AML-193 (cell line): ENCODE measurements at places on chromosomes 2 and 18.

DNA sequence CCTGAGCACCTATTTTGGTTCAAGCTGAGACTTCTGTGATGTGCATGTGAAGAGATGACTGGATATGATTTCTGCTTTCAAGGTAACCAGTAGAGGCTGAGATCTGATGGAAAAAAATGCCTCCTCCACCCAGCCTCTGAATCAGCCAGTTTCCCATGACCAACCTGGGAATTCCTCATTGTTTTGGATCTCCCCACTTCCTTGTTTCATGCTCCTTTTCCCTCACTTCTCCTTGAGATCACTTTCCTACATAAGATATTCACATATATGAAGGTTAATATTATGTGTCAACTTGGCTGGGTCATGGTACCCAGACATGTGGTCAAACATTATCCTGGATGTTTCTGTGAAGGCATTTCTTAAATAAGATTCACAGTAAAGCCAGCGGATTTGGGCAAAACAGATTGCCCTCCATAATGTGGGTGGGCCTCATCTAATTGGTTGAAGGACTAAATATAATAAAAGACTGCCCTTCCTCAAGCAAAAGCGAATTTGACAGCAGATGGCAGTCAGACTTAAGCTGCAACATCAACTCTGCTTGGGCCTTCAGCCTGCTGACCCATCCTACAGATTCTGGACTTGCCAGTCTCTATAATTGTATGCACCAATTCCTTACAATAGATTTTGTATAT is 379.4 kb downstream of the TNS1 start:
- DNase-seq, result no peak

DNA sequence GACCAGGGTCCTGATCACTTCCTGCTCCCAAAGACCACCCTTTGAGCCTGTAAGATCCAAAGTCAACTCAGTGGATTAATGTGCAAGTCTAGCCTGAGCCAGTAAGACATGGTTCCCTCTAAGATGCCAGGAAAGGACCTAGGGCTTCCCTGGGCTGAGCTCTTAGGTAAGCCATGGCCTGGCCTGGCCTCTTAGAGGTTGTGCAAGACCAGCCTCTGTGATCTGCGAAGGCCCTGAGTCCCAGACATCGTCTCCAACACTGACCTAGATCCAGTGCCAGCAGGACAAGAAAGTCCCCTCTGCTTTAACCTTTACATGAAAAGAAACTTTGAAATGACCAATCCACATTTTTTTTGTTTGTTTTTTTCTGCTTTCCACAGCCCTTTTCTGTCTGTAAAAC is 73.6 kb upstream of the CYP1B1 start:
- no peak for DNase-seq

GRCh38 chr2:70510313-70510712 is 43.3 kb downstream of the TGFA start:
- no peak for DNase-seq

DNA sequence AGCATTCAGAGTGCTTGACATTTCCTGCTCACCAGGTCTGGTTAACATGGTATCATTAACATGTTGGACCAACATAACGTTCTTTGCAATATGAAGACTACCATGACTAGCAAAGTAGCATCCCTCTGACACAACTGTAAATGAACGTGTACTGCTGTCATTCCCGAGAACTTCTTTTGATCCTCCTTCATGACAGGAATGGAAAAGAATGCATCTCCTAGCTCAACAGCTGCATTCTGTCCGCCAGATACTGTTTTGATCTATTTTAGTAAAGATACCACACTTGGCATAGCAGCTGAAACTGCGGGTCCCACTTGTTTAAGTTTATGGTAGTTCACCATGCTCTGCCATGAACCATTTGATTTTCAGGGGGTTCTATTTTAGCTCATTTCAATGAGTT is 144.2 kb upstream of the PARD3B start:
- DNase-seq, result no peak

DNA sequence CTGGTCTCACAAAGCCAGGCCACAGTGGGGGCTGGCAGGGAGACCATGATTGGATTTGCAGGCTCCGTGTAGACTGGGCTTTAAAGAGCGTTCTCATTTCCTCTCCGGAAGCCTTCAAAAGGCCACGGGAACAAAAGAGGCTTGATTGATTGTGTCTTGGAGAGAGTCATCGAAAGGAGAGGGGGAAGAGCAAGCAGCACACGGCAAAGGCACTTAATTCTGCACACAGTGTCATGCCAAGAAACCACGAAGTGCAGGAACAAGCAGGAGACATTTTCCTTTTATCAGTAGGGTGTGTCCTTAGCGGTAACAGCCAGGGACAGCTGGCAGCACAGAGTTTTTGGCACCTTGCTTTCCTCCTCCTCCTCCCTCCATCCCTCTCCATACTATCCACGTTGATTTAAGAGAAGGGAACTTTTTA is 47.7 kb downstream of the GLI2 start:
- no peak for DNase-seq

DNA sequence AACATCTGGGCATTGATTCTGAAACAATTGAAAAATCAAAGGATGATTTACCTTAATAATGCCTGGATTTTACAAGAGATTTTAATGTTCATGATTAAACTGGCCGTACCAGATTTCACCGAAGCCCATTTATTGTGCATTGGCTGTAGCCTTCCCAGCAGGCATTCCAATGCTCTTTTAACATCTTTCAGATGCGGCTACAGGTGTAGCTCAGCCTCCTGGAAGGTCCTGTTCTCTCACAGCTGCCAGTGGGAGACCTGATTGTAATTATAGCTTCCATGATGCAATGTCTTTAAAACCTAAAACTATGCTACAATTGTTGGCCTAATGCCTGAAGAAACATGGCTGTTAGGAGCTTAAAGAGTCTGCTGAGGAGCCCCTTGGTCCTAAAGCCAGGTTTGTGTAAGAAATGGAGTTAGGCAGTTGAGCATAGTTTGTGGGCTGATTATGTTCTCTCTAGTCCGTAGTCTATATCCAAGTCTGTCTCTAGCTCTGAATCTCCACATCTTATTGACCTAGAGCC is 147.4 kb downstream of the CERS6 start:
- DNase-seq, result no peak

DNA sequence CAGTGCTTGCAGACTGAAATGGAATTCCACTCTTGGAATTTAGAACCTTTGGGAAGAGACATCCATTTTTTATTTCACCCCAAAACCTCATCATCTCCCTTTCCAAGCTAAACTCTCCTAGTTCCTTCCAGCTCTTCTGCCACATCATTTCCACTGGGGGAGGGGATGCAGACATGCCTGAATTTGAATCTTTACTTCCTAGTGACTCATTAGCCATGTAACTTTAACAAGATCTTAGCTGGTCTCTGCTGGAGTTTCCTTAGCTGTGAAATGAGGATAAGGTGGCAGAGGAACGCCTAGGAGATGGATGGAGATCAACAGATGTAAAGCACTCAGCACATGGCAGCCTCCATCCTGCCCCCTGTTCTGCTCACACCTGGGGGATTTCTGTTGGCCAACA is 266.8 kb downstream of the EN1 start:
- DNase-seq, result no peak

DNA sequence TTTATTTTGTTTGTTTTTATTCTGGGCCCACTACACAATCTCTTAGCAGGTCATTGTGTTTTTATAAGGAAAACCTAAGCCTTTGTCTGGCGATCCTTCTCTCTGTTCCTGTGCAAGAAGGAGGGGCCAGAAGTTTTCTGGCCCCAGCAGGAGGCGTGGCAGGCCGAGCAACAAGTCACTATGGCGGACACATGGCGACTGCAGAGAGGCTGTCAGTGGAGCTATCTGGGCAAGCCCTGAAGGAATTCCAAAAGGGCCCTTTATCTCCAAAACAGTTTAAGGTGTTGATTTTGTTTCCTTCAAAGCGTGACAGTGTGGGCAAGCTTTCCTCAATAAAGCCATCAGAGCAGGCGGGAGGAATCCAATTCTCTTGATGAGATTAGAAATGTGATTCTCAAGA is 118.8 kb upstream of the CTAGE1 start:
- DNase-seq, result no peak

DNA sequence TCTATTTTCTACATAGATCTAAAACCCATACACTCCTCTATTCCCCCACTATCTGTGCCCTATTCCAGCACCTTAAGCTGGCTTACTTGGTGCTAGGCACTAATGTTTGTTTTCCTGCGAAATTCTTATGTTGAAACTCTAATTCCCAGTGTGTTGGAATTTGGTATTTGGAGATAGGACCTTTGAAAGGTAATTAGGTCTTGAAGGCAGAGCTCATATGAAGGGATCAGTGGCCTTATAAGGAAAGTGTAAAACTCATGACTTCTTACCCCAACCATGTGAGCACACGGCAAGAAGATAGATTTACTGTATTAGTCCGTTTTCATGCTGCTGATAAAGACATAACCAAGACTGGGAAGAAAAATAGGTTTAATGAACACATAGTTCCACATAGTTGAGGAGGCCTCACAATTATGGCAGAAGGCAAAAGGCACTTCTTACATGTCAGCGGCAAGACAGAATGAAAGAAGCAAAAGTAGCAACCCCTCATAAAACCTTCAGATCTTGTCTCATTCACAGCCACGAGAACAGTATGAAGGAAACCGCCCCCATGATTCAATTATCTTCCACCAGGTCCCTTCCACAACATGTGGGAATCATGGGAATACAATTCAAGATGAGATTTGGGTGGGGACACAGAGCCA is 10.5 kb upstream of the LRATD1 start:
- DNase-seq, result no peak

- DNase-seq, result no peak
Observed at GRCh38 chr2:241126201-241126611, 23.1 kb downstream of the PASK start.

- DNase-seq, result no peak
Observed at GRCh38 chr2:30886080-30886479, 78.8 kb upstream of the CAPN13 start.

GRCh38 chr18:45565280-45565970 is 49.9 kb upstream of the SLC14A2 start:
- DNase-seq, result no peak

- DNase-seq, result no peak
Observed at GRCh38 chr18:70762812-70763211, 474.0 kb downstream of the SOCS6 start.

- no peak for DNase-seq
Observed at GRCh38 chr18:78542204-78542603, 437.4 kb upstream of the SALL3 start.

GRCh38 chr2:217941886-217942728 is 60.7 kb downstream of the TNS1 start:
- no peak for DNase-seq

- DNase-seq, result no peak
Observed at GRCh38 chr18:23177433-23178072, 42.3 kb downstream of the CABLES1 start.

DNA sequence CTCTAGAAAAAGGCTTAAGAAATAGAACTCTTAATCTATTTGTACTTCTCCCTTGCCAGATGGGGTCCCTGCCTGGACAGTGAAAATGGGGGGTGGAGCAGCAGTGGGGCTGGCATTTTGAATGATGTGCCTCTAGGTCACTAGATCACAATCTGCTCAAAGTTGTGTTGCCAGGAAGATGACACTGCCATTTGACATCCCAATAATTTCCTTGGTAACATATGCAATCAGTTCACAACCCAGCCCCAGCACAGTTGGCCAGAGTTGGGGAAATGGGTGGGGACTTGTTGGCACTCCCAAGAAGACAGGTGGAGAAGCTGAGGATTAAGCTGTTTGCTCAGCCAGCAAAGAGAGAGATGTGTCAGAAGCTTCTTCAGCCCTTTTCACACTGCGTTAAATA is 558.3 kb upstream of the KLHL29 start:
- DNase-seq, result no peak

DNA sequence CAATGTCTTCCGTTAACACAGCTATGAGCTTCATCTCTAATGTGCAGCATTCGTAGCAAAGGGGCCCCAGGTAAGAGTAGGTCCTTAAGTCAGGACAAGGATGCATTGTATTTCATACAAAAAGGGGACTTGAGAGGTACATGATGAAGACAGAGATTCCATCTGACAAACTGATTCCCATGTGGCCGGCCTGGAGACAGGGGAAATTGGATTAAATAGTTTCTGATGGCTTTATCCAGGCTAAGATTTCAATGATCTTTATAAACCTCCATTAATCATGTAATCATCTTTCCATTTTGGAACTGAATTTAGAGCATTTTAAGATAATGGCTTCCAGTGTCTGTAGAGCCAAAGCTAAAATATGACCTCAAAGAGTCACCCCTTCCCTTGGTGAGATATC is 111.3 kb downstream of the NCKAP5 start:
- DNase-seq, result no peak

DNA sequence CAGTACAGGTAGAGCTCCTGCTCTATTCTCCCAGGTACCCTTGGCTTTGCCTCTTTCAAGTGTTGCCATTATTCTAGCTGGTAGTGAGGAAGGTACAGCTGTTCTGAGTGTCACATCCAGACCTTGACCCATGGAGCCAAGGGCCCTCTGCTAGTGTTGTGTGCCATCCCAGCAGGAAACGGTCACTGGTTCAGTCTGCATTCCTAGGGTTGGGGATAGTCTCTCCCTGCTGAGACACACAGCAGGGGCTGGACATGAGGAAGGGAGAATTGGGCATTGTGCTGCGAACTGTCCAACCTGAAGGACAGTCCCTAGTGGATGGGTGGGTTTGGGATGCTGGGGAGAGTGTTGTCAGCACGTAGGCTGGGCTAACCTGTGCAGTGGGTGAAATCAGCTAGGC is 59.1 kb downstream of the FARP2 start:
- no peak for DNase-seq

- no peak for DNase-seq
Observed at GRCh38 chr2:112109278-112109677, 28.9 kb upstream of the FBLN7 start.

GRCh38 chr2:212975333-212975732 is 176.1 kb downstream of the IKZF2 start:
- no peak for DNase-seq

GRCh38 chr18:30271716-30272115 is 770.8 kb downstream of the DSC3 start:
- no peak for DNase-seq

DNA sequence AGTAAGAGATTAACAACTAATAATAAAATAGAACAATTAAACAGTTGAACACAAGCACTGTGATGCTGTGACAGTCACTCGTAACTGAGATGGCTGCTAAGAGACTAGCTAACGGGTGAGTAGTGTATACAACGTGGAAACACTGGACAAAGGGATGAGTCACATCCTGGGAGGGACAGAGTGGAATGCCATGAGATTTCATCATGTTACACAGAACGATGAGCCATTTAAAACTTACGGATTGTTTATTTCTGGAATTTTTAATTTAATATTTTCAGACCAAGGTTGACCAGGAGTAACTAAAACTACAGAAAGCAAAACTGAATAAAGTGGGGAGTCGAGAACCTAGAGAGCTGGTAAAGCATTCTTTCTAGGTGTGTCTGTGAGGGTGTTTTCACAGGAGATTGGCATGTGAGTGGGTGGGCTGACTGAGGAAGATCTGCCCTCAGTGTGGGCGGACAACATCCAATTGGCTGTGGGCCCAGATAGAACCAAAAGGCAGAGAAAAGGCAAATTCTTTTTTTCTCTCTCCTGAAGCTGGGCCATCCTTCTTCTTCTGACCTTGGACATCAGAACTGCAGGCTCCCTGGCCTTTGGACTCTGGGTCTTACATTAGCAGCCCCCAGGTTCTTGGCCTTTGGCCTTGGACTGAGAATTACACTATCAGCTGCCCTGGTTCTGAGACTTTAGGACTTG is 14.6 kb downstream of the TMSB10 start:
- DNase-seq, result no peak

GRCh38 chr2:24439280-24439970 is 51.6 kb upstream of the NCOA1 start:
- DNase-seq, result no peak
